Esophagus muscularis mucosa (tissue), 4 donors: ENCODE measurements at places on chromosomes 2 and 18. TPM values are rescaled to one million over a fixed set of nuclear protein-coding genes. Genes with fewer than 3 reads are reported as not detected.

- no peak for DNase-seq
These were observed 38.2 kb downstream of the EFEMP1 start for GRCh38 chr2:55885127-55885943.

DNA sequence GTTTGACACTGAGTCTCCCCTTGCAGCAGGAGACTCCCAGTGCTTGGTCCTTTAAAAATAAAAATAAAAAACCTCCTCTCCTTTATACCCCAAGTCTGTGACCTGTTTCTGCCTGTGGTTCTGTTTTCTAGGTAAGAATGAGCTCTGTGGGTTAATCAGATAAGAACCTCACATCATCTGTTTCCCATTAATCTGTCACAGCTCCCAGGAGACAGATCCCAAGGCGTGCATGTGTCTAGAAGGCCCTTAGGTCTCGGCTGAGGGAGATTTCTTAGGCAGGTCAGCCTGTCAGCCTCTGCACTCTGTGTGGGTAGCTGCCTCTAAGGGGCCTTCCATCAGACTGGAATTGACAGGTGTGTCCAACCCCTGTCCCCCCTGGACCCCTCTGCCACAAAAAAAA, 80.7 kb downstream of the FHOD3 start:
- DNase-seq, result no peak

Gene CNGA3
- 2.5 TPM for total RNA-seq

DNA sequence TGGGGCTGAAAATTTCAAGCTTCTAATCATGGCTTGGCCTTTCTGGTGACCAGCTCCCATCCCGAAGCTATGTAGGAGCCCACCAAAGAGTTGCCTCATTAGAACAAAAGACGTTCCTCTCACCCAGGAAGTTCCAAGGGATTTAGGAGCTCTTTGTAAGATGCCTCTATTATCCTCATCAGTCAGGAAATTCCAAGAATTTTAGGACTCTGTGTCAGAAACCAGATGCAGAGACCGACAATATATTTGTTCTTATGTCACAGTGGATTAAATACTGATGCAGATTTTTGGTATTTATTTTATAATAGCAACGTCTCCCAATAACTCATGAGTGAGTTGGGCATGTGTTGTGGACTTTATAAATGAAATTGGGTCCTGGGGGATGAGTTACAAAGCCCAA, 91.8 kb upstream of the SKOR2 start:
- no peak for DNase-seq

GRCh38 chr18:31401156-31402025, 24.8 kb downstream of the DSG4 start:
- no peak for DNase-seq

Gene CD226
- 2.7 TPM for total RNA-seq

Gene SP140L
- total RNA-seq, result 6.0 TPM

Gene SLC38A11
- 1.4 TPM for total RNA-seq

Gene YES1
- total RNA-seq, result 110 TPM

DNA sequence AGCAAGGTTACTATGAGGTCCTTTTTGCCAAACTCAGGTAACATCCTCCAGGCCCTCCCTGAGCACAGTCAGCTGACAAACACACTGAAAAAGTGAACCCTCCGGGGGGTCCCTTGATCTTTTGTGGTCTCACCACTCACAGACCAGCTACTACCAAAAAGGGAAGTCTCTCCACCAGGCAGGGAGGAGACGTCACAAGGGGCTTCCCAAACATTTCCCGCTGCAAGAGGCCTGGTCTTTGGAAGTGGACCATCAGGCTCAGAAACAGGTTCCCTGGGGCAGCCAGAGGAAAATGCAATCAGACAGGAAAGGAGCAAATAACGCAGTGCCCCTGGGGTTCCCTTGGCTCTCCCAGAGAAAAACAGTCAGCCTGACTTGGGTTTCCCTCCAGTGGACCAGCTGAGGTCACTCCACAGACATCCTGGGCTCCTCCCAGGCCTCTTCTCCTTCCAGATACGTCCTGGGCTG, 38.7 kb upstream of the POMC start:
- no peak for DNase-seq

Gene SPP2
- total RNA-seq, result not detected
